ENCODE measurements at places on chromosomes 7 and 10.

DNA sequence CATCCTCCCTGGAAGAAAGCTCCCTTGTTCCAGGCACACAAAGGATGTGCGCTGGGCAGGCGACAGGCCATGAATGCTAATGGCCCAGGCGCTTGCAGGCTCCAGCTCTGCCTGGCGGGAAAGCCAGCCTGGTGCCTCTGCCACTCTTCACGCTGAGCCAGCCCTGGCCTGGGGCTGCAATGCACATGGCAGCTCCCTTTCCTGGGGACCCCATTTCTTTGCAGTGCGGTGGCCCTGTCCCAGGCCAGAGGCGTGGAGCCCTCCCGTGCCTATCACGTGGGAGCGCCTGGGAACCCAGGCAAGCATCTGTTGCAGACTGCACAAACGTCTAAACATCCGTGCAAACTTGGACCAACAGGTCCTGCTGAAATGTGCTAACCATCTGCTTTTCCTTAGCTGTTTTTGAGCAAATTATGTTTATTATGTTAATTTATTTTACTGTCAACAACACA, 152.1 kb upstream of the LYZL2 start:
- DNase-seq: no peak

- DNase-seq: no peak
Observed at GRCh38 chr10:14787938-14788337, 13.2 kb upstream of the FAM107B start.

GRCh38 chr10:62045765-62046521, 144.4 kb downstream of the ARID5B start:
- no peak for DNase-seq

GRCh38 chr10:102335184-102335583, 60.3 kb upstream of the NFKB2 start:
- no peak for DNase-seq

DNA sequence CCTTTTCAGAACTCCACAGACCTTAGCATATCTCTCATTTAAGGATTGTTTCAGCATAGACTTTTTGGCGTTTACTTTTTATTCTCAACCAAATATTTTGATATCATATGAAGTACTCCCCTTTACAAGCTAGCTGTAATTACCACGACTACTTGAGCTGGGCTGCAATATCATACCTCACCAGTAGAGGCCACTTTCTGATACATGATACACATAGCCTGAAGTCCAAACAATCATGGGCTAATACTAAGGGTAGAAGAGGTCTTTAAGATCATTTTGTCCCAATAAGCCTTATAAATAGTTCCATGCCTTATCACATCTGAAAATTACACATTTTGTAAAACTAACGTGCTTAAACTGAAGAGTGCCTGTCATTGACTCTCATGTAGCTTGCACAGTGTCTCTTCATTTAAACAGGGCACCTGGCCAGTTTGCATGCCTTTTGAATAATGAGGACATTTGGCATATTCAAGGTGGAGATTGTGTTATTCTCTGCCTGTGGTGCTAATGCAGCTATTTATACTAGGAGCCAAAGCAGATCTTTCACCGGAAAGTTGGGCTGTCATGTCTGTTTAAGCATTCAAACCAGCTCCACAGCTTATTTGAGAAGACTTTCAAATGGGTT, 403.7 kb upstream of the ZMIZ1 start:
- DNase-seq: no peak

- no peak for DNase-seq
Observed at GRCh38 chr10:123021517-123021916, 12.7 kb downstream of the ACADSB start.

DNA sequence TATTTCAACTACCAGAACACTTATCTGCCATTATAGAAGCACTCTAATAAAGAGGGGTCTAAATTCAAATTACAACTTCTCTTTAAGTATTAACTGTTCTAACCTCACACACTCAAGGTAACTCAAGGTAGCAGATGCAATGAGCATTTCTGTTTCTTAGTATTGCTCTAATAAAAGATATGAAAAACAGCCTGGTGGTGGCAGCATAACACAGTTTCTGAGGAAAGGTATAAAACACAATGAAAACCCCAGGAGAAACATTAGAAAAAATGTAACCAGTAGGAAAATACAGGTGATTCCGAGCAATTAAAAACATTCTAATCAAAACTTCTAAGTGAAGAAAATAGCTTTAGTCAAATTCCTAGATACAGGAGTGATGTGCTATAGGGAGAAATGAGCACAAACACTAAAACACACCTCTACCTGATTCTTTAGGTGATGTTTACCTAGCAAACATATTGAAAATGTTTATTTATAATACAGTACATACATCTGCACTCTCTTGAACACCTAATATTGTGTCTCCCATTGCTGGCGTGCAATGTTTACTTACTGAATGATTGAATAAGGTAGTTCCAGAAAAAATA, 3.5 kb downstream of the MKRN1 start:
- DNase-seq: peak; percentile 19

GRCh38 chr10:131775433-131775832, 125.4 kb upstream of the PPP2R2D start:
- no peak for DNase-seq

DNA sequence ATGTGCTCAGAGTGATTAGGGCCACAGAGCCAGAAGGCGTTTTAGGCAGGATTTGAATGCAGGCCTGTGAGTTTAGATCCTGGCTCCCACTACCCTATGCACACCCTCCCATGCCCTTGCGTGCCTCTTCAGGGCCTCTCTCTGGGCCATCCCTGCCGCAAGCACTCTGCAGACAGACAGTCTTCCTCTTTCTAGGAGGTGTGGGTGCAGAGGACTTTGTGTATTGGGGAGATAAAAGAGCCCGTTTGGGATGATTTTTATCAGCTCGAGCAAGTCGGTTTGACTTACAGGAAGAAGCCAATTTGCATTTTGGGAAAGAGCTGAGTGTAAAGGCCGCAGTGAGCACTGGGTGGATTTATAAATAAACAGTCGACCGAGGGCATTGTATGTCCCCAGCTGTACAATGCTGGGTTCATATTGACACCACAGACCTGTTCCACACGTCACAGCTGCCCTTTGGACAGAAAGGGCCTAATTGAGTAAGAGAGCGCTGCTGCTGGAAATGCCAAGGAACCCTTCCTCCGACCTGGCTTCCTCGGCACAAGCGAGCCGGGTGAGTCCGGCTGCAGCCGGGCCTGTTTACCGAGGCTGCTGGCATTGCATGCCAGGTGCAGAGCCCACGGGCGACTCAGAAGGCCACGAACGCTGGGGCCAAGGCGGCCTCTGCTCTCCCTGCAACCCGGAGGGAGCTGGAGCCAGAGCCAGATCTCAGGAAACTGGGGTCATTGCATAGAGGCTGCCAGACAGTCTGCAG, 25.1 kb downstream of the ZMIZ1 start:
- no peak for DNase-seq

GRCh38 chr7:94335586-94335985, 59.1 kb upstream of the COL1A2 start:
- DNase-seq: no peak

GRCh38 chr10:100359030-100359432, 12.0 kb downstream of the SCD start:
- DNase-seq: no peak

DNA sequence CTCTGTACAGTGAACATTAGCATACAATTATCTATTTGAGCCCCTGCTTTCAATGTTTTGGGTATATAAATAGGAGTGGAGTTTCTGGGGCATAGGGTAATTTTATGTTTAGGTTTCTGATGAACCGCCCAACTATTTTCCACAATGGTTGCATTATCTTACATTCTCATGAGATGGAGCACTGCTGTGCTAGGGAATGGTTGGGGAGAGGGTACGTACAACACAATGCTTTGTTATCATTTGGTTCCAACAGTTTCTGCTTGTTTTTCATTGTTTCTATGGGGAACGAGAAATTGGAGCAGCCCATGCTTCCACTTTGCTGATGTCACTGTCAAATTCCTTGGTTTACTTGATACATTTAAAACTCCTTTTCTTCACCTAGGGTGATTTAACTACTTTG, 1115.3 kb downstream of the REEP3 start:
- DNase-seq: no peak

DNA sequence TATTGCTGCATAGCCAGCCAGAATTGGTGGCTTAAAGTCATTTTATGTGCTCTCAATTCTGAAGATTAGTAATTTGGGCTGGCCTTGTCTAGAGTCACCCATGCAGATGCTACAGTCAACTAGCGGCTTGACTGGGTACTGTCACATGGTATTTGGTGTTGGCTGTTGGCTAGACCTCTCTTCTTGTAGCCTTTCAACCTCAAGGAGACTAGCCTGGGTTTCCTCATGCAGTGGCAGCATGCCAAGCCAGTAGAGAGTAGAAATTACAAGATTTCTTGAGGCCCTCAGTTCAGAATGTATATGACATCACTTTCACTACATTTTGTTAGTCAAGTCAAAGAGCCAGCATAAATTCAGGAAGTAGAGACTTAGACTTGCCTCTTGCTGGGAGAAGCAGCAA, 3.7 kb upstream of the ZNF800 start:
- no peak for DNase-seq

- DNase-seq: no peak
Observed at GRCh38 chr7:142567201-142568075, 181.8 kb upstream of the PRSS1 start.

DNA sequence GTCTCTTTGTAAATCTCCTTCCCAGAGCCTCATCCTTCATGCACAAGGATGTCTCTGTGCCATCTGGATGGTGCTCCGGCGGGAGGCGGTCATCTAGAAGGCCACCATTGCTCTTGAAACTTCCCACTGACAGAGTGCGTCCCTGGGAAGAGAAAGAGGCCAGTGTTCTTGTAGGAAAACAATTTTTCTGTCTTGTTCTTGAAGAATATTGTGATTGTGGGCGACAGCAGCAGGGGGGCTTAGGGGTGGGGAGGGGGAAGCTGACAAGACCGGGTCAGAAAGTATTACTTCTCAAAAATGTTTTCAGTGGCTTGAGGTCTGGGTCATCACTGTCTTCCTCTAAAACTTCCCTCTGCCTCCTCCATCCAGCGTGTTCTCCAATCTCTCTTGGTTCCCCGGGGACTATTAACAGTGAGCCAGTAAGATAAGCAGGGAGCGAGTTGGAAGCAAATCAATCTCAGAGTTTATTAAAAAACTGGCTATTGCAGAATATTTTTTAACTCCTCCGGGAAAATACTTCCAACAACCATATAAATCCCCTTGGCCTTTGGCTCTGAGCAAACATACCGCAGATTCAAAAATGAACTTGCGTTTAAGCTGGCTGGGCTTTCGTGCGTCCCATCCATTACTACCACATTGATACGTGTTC, 597.8 kb upstream of the MGMT start:
- no peak for DNase-seq

- DNase-seq: no peak
Observed at GRCh38 chr7:89377219-89377618, 581.7 kb upstream of the TEX47 start.

DNA sequence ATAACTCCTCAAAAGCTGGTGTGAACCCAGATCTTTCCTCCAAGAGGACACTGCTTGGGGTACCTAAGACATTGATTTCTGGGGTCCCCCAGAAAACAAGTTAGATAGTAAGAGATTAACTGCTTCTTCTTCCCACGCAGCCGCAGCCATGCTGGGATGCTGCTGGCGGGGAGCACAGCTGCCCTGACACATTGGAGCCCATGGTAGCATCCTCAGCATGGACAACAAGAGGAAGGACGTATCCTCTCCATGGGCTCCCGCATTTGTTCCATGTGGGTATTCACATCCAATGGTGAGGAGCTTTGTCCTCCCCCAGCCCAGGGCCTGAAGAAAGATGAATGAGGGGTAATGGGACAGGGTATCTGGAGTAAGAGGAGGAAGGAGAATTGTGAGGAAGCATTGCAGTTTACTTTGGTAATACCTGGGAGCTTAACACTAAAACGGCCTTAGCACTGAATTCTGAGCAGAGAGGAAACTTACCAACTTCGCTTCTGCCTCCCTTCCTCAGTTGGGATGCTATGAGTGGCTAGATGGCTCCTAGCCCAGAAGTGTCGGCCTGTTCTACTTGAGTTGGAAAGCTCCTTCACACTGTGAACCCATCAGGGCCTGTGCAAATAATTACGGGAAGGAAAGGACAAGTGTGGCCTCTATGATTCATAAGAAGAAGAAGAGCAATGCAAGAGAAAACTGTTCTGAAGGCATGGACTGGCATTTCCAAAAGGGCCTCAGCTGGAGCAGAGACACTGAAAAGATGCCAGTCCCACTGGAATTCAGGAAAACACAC, 43.9 kb downstream of the C10orf120 start:
- no peak for DNase-seq

- no peak for DNase-seq
Observed at GRCh38 chr10:99976886-99977665, 32.7 kb downstream of the DNMBP start.

GRCh38 chr7:26328498-26329390, 37.1 kb downstream of the SNX10 start:
- no peak for DNase-seq

DNA sequence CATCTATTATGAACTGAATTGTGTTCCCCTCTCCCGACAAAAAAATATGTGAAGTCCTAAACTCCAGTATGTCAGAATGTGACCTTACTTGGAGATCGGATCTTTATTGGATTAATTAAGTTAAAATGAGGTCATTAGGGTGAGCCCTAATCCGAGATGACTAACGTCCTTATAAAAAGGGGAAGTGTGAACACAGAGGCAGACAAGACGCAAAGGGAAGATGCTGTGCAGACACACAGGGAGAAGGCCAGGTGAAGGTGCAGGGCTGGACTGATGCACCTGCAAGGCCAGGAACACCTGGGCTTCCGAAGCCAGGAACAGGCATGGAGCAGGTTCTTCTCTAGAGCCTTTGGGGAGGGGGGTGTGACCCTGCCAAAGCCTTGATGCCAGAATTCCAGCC, 187.8 kb downstream of the PARD3 start:
- no peak for DNase-seq

GRCh38 chr7:111138193-111138569, 47.3 kb downstream of the LRRN3 start:
- DNase-seq: peak; percentile 26
